CD4-positive, alpha-beta T cell treated with Interleukin-21 for 1 hour (primary cell): ENCODE measurements at places on chromosomes 4 and X.
A peak's percentile ranks its signal among the peaks of the same experiment; 100 is the strongest.

- DNase-seq, result no peak
Measured at GRCh38 chrX:39922488-39922887, 175.3 kb downstream of the BCOR start.

- no peak for DNase-seq
Measured at GRCh38 chr4:115272594-115272993, 159.2 kb upstream of the NDST4 start.

GRCh38 chrX:86023811-86024210 lies 23.5 kb downstream of the CHM start:
- DNase-seq, result no peak

DNA sequence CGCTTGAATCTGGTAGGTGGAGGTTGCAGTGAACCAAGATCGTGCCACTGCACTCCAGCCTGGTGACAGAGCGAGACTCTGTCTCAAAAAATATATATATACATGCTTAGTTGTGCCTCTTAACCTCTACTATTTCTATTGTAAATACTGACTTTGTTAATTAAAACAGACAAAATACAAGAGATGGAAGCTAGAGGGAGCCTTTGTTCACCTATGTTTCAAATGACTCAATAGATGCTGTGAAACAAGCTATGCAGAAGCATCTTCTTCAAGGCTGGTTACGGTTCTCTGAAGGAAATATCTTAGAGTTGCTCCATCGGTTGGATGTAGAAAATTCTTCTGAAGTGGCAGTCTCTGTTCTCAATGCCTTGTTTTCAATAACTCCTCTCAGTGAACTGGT lies 6.2 kb downstream of the NCAPG start:
- peak; percentile 69 for DNase-seq

GRCh38 chr4:154822775-154823174 lies 41.7 kb downstream of the RBM46 start:
- no peak for DNase-seq

DNA sequence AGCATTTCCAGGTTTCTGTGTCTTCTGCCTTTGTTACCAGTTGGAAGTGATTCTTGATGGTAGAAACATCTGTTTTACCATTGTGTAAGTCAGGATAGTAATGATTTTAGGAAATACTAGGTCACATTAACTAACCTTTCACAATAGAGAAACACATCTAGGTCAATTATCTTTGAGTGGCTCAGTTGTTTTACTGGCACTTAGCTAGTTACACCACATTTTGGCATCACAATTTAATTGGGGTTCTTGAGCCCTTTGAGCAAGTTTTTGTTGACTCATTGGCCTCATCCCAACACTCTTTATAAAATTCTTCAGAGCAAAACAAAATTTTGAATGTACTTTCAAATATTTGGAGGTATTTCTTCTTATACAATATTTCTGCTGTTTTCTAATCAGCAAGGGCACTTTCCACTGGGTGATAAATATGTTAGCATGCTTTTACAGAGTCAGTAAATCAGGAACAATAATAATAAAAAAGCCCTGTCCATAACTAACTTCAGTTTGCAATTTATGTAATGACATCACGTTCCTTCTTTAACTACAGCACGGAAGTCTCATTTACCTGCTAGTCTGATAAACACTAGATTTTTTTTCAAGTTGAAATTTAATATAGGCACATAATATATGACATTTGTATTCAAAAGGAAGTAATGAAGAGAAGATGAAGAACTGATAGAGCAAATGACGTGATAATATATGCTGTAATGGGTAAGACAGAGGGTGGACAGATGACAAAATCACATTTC lies 64.8 kb upstream of the GK2 start:
- no peak for DNase-seq

DNA sequence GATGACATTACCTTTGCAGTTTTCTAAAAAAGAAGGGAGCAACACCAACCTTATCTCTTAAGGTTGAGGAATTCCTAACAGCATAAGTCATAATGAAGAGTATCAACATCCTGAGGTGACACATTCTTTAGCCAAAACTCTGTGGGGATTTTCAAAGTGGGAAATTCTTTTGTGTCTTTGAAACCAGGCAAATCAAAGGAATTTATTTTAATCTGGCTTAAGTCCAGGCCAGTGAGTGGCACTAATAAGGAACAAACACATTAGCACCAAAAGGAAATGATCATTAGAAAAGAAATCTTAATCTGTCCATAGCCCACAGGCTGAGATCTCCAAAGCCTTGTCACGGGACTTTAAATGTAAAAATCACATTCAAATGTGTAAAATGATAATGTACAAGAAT lies 110.1 kb downstream of the LARP7 start:
- DNase-seq, result no peak

DNA sequence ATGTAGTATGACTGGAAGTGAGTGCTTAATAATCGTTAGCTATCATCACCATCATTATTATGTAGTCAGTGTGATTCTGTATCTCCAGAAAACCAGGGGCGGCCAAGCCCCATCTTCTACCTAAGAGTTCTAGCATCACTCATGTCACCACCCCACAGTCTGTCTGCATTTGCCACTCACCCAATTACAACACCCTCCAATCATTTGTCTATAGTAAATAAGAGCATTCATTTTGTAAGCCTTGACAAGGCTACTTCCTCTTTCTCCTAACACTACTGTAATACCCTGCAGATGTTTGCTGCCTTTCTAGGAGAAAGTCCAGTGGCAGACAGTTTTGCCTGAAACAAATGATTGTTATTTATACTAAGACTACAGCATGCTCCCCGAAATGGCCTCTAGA lies 15.8 kb upstream of the IL21 start:
- no peak for DNase-seq

DNA sequence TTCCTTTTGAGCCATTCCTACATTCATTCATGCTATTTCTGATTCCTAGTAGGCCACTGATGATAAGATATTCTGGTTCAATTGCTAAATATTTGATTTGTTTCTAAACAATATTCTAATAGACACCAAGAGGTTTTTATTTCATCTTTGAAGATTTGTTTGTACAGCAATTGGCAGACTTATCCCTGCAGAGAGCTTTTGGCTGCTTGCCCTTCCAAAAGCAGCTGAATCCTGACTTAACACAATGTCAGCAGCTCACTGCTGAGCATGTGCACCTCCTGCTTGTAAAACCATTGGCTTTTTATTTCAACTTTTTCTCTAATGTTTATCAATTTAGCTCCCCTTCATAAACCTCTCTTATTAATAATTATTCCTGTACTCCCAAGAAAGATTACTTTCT lies 45.3 kb downstream of the MMRN1 start:
- no peak for DNase-seq

DNA sequence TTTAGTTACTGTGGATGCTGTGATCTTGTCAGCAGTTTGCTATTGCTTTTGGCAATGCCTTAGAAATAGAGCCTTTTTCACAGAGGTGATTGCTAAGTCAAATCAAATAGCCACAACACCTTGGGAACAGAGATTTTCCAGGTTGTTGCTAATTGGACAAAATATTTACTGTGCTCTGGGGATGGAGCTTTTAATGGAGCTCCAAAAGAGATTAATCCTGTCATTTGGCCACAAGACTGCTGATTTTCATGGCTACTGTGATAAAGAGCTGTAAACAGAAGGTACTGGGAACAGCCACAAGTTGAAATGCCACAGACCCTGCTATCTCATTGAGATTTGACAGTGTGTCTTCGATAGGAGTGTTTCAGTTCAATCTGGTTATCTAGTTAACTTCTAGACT lies 1715.2 kb upstream of the ADGRL3 start:
- DNase-seq, result no peak

GRCh38 chrX:8815460-8816065 lies 14.4 kb upstream of the FAM9A start:
- peak; percentile 45 for DNase-seq

- peak; percentile 43 for DNase-seq
Measured at GRCh38 chrX:56232221-56233082, at the start of gene KLF8. Gene KLF8 (plus strand): TSS chrX:56232356. CDS start chrX:56233335, 979 bp downstream.

- DNase-seq, result no peak
Measured at GRCh38 chr4:64756016-64756415, 346.8 kb upstream of the TECRL start.

DNA sequence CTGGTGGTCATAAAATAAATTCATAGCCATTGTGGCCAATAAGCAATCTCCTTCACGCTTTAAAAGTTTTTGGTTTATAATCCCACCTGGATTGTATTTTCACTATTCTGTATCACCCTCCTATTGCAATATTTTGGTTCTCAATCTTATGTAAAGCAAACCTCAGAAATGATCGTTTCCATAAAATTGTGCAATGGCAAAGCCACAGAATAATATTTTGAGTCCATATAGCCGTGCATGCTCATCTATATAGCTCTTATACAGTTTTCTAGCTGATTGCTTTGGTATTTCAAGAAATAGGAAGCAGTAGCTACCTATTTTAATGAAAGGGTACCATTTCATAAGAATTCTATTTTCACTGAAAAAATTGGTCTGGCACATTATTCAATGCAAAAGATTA lies 10.0 kb upstream of the HAND2 start:
- DNase-seq, result no peak

DNA sequence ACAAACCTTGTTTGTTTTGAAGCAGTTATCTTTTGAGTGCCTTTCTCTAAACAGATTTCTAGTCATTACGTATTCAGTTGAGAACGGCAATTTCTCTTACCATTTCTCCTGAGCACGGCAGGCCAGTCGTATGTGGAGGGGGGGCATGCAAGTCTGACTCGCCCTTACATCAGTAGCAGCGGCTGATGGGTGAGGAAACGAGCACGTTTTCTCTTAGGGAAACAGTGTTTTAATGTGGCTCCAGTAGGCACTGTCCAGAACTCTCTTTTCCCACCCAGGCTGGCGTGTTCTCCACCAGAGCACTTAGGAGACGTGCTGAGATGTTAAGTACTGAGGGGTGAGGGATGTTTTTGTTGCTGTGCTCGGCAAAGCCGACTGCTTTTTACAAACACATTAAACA lies 240.5 kb downstream of the STIM2 start:
- no peak for DNase-seq

DNA sequence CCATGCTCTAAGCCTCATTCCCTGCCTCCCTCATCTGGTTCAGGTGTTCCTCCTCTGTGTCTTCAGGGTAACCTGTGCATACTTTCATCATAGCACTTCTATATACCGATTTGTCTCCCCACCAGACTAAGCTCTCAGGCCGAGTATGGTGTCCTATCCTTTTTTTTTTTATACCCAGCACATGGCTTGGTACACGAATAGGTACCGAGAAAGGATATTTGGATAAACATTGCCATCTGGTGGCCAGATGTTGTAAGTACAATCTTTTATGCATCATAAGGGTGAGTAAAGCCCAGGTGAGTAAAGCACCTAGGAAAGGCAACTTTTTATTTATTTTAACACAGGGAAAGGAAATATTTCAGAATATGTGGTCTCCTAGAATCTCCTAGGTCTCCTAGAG lies 68.4 kb downstream of the MID2 start:
- DNase-seq, result peak; percentile 65

- no peak for DNase-seq
Measured at GRCh38 chr4:2830632-2831610, 12.7 kb upstream of the ADD1 start.

DNA sequence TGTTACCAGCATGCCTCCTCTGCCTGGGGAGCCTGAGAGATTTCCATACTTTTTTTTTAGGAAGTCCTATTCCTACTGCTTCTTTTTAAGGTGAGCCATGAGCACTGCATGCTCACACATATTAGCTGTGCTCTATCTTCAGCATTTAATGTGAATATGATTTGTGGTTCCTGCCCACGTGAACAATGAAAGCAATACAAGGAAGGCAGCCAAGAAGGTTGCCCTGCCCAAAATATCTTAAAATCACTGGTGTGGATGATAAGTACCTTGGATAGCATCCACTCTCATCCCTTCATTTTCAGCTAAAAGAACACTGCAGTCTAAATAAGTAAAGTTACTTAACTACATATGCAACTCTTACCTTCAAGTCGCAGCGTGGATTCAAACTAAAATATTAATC lies 607.5 kb downstream of the PACRGL start:
- no peak for DNase-seq

GRCh38 chrX:109378281-109378680 lies 103.6 kb downstream of the GUCY2F start:
- no peak for DNase-seq

GRCh38 chr4:1487761-1488160 lies 81.5 kb upstream of the NKX1-1 start:
- no peak for DNase-seq
